Naive thymus-derived CD8-positive, alpha-beta T cell (primary cell): ENCODE measurements at places on chromosomes 12 and 14. TPM values are rescaled to one million over a fixed set of nuclear protein-coding genes. Genes with fewer than 3 reads are reported as not detected.

DNA sequence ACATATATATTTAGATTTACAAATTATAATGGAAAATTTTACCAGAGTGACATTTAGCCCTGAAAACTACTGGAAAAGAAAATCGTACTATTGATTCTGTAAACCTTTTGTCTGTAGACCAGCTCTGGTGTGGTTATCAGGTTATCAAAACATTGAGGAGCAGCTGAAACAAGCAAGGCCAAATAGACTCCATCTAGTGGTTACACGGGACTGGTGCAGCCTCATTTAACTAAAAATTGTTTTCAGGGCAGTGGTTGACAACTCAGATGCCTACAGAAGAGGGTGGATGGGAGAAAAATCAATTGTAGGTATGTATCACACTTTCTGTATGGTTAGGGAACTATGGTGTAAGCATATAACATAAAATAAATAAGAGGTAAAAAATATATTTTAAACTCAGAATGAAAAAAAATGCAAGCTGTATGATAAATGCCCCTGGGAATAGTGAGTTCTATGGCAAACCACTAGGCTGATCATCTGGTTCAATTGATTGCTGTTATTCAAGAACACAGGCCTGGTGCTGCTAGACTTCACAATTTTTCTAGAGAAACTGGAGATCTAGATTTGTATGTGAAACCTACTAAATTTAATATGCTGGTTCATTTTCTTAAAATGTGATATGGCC lies 51.2 kb downstream of the ACSS3 start:
- DNase-seq = no peak

KRT74 gene
- total RNA-seq = not detected

JAG2 gene
- total RNA-seq = 0.47 TPM

TMEM119 gene
- 0.77 TPM for total RNA-seq

- DNase-seq = no peak
These were observed 855.2 kb downstream of the FSCB start for GRCh38 chr14:43651896-43652295.

- DNase-seq = no peak
These were observed 36.0 kb downstream of the CDK17 start for GRCh38 chr12:96364092-96364700.

GRCh38 chr12:118327391-118327790 lies 45.3 kb downstream of the TAOK3 start:
- no peak for DNase-seq

- DNase-seq = no peak
These were observed 159.3 kb downstream of the DACT1 start for GRCh38 chr14:58797010-58797429.

- DNase-seq = no peak
These were observed 10.7 kb upstream of the TBX3 start for GRCh38 chr12:114694436-114695304.

DNA sequence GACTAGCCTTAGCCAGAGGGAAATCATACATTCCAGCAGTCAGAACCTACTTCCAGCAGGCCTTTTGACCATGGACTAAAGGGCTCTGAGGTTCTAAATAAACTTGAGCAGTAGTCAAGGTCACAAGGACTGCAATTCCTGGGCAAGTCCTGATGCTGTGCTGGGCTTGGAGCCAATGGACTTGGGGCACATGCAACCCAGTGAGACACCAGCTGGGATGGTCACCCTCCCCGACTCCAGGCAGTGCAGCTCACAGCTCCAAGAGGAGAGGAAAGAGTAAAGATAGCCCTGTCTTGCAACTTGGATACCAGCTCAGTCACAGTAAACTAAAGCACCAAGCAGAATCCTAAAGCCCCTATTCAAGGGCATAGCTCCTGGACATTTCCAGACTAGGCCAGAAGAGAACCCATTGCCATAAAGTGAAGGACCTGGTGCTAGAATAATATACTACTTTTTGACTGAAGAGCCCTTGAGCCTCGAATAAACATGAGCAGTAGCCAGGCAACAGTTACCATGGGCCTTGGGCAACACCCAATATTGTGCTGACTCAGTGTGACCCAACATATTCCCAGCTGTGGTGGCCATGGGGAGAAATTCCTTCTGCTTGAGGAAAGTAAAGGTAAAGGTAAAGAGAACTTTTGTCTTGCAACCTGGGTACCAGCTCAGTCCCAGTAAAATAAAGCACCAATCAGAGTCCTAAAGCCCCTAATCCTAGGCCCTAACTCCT lies 226.2 kb upstream of the CLEC14A start:
- DNase-seq = no peak
